CD4-positive, alpha-beta T cell treated with Interleukin-12 subunit alpha and Interleukin-12 subunit beta, for 1 hour (primary cell): ENCODE measurements at places on chromosomes 12 and 14.

- no peak for DNase-seq
Observed at GRCh38 chr12:108080363-108080762, 48.7 kb upstream of the WSCD2 start.

- no peak for DNase-seq
Observed at GRCh38 chr14:92581206-92581605, 67.6 kb downstream of the RIN3 start.

- DNase-seq = no peak
Observed at GRCh38 chr12:65960820-65961189, 136.5 kb downstream of the HMGA2 start.

- no peak for DNase-seq
Observed at GRCh38 chr12:132125736-132126135, 18.4 kb downstream of the DDX51 start.

- no peak for DNase-seq
Observed at GRCh38 chr12:92206596-92206995, 61.0 kb upstream of the BTG1 start.
